Putamen (tissue), 1 donor: ENCODE measurements at places on chromosomes 11 and 22.
A peak's percentile ranks its signal among the peaks of the same experiment; 100 is the strongest.

DNA sequence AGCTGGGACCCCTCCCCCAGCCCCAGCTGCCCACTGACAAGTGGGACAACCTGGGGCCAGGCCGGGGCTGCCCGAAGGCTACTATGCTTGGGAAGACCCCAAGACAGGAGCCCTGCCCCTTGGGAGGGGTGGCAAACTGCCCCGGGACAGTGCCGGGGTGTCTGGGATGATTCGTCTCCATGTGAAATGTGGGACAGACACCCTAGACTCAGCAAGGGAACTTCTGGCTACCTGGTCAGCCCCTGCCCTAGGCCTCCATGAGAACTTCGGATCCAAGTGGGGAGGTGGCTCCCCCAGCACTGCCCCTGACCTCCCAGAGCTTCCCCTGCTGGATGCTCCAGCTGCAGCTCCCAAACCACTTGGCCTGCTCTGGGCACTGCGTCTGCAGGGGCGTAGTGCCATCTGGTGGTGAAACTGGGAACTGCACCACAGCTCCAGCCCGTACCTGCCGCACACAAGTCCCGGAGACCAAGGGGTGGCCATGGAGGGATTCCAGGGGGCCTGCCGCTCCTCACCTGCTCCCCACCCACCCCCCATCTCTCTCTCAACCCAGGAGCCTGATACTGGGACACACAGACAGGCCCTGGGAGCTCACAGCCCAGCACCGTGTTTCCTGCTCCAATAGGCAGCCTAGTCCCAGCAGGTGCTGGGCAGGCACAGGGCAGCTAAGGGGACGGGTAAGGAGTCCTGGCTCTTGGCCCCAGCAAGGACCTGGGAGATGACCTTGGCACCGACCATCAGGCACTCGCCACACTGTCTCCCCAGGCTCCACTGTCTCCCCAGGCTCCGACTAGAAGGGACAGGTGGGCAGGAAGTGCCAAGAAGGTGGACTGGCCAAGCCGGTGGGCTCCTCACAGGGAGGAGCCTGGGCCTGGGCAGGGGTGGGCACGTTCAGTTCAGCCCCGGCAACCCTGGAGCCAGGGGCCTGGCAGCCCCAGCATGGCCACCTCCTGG is 194.1 kb downstream of the IGLL1 start:
- DNase-seq: peak; percentile 66

DNA sequence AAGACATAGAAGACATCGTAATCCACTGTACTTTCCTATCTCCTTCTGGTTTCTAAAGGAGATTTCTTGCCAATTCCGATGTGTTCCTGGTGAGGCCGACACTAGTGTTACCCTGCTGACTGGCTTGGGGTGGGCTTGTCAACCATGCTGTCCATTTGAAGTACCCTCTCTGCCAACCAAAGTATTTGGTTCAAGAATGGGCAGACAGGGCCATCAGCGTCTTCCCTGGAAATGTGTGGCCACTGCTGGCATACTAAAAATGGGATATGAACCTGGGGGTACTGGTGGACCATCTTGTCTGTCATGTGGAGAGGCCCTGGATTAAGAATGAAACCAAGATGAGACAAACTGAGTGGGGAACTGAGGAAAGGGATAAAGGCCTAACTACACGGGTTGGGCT is 1.8 kb upstream of the VSTM5 start:
- no peak for DNase-seq

DNA sequence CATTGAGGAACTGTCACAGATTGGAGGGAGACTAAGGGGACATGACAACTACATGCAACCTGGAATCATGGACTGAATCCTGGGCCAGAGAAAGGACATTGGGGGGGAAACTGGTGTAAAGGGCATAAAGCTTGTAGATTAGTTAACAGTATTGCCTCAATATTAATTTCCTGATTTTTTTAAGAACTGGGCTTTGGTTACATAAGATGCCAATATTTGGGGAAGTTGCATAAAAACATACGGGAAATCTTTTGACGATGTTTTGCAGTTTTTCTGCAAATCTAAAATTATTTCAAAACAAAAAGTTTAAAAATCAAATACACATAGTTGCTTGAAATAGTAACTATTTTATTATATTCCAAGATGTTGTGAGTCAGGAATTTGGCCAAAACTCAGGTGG is 2.9 kb upstream of the FOLR3 start:
- DNase-seq: no peak

DNA sequence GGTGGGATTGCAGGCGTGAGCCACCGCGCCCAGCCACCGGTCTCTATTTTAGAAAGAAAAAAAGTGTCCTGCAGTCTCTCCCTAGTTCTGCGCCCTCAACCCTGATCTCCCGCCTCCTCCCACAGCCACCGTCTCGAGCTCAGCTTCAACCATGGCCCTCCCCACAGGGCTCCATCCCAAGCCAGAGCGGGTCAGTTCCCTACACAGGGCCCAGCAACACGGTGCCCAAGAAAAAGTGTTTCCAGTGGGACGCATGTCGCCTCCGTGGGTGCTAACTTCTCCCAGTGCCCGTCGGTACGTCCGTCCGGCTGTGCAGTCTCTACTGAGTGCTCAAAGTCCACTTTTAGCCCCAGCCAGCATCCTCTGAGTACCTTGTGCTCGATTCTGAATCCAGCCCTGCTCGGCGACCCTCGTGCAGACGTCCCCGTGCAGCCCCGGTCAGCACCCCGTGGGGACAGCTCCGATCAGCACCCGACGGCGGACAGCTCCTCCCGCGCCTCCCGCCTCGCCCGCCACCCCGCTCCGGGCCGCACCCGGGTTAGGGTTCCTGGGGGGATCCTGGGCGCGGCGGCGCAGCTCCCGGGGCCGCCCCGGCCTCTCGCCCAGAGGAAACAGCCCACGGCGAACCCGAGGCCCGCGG is 657 bp upstream of the MAPK8IP2 start:
- no peak for DNase-seq

DNA sequence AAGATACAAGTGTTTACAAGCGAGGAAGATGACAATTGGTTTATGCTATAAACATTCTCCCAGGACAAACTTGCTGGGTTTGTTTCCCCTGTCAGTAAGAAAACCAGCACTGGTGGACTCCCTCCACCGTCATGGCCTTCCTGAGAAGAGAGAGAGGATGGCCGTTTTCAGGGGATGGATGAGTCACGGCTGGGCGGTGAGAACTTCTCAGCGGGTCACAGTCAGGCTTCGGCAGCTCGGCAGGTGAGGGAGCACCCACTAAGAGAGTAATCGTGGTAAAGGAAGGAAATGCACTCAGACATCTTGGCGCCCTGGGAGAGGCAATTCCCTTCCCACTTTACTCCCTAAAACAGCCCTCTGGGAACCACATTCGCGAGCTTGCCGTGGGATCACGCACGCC is 83.9 kb downstream of the NCAM1 start:
- no peak for DNase-seq

DNA sequence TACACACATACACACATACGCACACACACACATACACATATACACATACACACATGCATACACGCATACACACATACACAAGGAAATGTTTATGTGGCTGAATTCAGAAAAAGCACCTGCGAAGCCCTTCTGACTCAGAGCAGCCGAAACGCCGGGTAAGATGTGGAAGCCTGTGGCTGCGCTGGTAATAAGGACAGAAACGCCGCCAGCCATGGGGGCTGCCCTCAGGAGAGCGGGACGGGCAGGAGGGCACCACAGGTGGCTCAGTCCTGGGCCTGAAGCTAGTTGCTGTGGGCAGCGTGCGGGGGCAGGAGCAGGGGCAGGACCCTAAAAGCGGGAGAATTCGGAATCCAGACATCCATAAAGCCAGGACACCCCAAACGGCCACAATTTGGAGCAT is 378.3 kb downstream of the BRD1 start:
- DNase-seq: no peak

DNA sequence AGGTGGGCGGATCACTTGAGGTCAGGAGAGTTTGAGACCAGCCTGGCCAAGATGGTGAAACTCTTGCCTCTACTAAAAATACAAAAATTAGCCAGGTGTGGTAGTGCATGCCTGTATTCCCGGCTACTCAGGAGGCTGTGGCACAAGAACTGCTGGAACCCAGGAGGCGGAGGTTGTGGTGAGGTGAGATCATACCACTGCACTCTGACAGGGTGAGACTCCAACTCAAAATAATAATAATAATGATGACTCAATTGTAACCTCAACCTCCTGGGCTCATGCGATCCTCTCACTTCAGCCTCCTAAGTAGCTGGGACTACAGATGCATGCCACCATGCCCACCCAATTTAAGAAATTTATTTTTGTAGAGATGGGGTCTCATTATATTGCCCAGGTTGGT is 15.6 kb upstream of the CHRNA10 start:
- no peak for DNase-seq

- DNase-seq: no peak
Measured at GRCh38 chr22:47630741-47631534, 868.5 kb downstream of the TBC1D22A start.

GRCh38 chr11:15170698-15171097 is 56.0 kb downstream of the INSC start:
- no peak for DNase-seq

DNA sequence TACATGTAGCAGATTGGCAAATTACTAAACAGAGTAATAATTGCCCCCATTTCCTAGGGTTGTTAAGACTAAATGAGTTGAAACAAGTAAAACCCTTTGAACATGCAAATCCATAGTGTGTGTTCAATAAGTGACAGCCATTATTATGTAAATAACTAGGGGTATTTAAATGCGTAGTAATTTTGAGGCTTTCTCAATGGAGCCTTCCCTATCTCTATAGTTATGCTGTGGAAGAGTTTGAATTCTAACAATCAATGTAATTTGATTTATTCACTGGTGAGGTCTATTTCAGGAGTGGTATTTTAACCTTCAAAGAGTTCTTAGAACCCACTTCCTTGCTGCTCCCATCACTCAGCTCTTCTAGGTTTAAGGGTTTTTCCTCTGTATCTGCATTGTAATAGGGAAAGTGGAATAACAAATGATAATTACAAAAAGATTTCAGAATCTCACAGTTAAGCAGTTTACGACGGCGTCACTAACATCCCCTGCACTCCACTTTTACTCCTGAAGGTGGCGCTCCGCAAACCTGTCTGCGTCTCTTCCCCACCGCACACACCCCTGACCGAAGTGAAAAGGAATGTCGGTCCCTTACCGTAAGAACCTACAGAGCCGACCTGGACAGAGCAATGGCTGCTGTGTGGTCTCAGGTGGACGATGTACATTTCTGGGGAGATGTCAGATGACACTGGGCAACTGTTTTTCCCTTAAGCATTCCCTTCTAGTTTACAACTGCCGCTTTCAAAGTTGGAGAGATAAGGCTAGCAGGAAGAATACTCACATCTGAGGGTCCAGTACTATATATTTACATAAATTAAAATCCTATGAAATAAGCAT is 80.8 kb downstream of the ZC3H12C start:
- peak; percentile 52 for DNase-seq
